ENCODE measurements at places on chromosomes 16 and 17. TPM values are rescaled to one million over a fixed set of nuclear protein-coding genes. Genes with fewer than 3 reads are reported as not detected.

DNA sequence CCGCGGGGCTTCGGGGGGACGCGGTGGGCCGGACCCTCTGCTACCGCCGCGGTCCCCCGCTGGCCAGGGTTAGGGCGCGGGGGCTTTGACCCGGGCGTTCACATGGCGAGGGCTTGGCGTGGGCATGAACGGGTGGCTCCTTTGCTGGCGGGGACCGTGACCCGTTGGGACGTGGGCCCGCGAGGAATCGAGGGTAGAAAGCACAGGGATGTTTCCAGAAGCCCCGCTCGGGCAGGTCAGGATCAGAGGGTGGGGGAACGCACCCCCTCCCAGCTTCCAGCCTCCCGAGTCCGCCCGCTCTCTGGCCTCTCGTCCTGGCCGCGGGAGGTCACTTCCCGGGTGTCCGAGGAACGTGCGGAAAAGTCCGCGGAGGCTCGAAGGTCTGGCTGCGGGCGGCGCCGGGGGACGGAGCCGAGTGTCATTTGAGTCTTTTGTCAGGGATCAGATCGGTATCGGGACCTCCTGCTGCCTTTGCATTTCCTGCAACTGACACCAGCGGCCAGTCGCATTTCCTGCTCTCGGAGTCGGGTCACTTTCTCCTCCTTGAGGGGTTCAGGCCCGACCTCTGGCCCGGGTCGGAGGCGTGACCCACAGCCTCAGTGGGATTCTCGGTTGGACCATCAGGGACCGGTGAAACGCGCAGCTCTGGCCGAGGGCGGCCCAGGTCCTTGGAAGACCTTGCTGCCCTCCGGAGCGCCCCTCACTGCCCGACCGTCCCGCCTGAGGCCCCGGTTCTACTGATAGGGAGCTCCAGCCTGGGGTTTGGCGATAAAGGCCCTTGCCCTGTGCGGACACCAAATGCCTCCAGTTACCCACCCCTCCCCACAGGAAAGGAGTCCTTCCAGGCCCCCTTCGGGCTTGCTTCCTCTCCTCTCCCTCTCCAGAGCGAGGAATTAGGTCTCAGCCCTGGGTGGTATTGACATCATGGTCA lies 702 bp upstream of the WNT3 start:
- H3K27ac ChIP-seq, result no peak overlapping the region
- H3K36me3 ChIP-seq, result no peaks in the 10 kb centered on the region
- H3K4me3 ChIP-seq, result peak overlapping the region; percentile 60
- peaks cover 23% of the 10 kb centered on the region for H3K4me1 ChIP-seq

- no peak overlapping the region for H3K27ac ChIP-seq
- H3K36me3 ChIP-seq, result no peaks in the 10 kb centered on the region
- H3K4me1 ChIP-seq, result no peaks in the 10 kb centered on the region
Observed at GRCh38 chr16:83882163-83882885, 16.6 kb upstream of the MLYCD start.

DNA sequence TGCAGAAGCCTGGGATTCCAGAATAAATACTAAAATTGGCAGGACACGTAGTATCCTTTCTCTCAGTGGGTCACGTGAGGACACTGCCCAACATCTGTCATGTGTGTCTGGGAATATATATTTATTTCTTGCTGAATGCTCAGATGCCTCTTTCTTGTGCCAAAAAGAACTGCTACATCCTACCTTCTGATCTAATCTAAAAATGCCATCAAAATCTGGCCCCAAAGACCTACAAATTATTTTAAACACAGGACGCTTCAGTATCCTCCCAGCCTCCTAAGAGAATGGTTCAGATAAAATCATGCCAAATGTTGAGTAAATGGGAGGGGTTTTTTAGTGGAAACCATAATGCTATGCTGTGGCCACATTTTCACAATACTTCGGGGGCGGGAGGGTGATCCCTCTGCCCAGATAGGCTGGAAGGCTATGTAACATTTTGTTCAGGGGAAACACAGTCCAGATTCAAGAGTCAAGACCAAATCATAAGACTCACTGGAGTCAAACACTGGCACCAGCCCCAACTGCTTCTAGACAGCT lies 22.9 kb upstream of the CORO6 start:
- H3K4me1 ChIP-seq, result no peaks in the 10 kb centered on the region
- no peaks in the 10 kb centered on the region for H3K27me3 ChIP-seq
- H3K4me3 ChIP-seq, result no peak overlapping the region
- DNase-seq, result no peak

DNA sequence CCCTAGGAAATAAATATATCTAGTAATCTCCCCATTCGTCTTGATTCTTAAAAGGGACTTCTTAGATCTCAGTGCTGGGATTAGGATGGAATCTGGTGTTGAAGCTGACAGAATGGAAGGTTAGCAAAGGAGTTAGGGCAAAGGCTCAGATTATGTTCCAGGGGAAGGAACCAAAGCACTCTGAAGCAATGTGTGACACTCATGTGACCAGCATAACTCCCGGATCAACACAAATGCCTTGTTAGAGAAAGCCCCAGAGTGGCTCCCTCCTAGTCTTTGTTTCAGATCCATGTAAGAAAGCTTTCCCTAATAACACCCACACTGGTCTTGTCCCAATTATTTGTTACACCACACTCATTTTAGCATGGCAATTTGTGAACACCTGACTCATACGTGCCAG lies 62.6 kb upstream of the ERN1 start:
- H3K36me3 ChIP-seq, result peaks cover 64% of the 10 kb centered on the region
- no peak overlapping the region for H3K4me3 ChIP-seq
- no peak for DNase-seq
- no peaks in the 10 kb centered on the region for H3K27me3 ChIP-seq
- H3K27ac ChIP-seq, result no peak overlapping the region

GRCh38 chr17:69404399-69404798 lies 10.1 kb upstream of the MAP2K6 start:
- no peak overlapping the region for H3K4me3 ChIP-seq
- peaks cover 2% of the 10 kb centered on the region for H3K27me3 ChIP-seq
- H3K36me3 ChIP-seq, result no peaks in the 10 kb centered on the region

DNA sequence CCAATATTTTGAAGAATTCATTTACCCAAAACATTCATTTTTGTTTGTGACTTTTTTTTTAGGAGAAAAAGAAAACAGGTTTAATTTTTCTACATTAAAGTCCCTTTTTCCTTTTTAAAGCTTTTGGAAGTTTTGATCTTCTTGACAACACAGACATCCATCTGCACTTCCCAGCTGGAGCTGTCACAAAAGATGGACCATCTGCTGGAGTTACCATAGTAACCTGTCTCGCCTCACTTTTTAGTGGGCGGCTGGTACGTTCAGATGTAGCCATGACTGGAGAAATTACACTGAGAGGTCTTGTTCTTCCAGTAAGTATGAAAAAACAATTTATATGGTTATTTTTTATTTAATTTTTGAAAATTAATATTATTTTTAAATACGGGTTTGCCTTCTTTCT lies 37.2 kb downstream of the SIAH1 start:
- H3K36me3 ChIP-seq, result peaks cover 48% of the 10 kb centered on the region
- no peak overlapping the region for H3K27ac ChIP-seq
- DNase-seq, result no peak
- H3K4me1 ChIP-seq, result no peaks in the 10 kb centered on the region

DNA sequence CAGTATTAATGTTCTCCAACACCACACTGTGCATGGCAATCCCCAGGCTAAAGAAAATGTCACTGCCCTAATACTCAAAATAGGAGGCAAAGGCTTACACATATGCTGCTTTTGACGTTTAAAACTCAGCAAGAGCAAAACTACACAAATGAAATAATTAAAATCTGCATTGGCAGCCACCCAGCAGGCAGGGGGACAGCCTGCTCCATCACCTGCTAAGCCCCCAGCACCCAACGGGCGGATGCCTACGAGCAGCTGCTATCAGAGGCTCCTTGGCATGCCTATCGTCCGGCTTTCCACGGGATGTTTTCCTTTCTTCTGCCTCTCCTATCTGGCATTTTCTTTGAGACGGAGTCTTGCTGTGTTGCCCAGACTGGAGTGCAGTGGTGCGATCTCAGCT lies 337.5 kb downstream of the SOX9 start:
- no peaks in the 10 kb centered on the region for H3K27me3 ChIP-seq
- H3K36me3 ChIP-seq, result no peaks in the 10 kb centered on the region
- no peak overlapping the region for H3K4me3 ChIP-seq
- no peak overlapping the region for H3K27ac ChIP-seq
- H3K4me1 ChIP-seq, result no peaks in the 10 kb centered on the region

PRPSAP1 gene
- polyA plus RNA-seq, result 51.2 TPM

PIRT gene
- not detected for polyA plus RNA-seq

CCL13 gene
- polyA plus RNA-seq, result not detected

CES3 gene
- not detected for polyA plus RNA-seq
